ENCODE measurements at places on chromosomes 5 and 9.

GRCh38 chr9:96487949-96488348 is 38.0 kb downstream of the HABP4 start:
- DNase-seq = no peak

DNA sequence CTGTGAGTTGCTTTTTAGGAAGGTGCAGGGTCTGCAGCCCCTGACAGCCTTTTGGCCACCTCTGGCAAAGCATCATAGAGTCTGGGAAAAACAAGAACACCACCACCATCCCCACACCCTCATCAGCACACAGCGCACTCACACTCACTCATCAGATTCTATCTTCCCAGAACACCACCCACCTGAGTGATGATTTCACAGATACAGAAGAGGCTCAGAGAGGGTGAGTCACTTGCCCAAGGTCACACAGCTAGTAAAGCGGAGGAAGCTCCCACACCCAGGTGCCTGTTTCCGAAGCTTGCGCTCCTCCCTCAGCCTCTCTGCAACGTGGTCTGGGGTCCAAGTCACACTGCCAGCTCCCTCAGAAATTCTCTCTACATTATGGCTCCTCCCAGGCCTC is 41.8 kb upstream of the HRH2 start:
- no peak for DNase-seq

DNA sequence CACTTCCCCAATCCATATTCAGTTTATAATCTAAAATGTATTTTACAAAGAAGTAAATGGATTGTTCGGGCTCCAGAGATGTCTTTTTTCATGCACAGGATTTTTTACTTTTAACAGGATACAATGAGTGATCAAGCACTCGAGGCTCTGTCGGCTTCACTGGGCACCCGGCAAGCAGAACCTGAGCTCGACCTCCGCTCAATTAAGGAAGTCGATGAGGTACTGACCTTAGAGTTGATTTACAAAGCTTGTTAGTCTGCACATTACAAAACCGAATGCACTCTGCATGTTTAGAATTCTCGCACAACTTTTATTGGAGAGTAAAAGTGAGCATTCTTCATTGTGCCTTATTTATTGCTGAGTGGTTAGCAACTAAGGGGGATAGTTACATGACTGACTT is 65.2 kb downstream of the ERAP1 start:
- no peak for DNase-seq

DNA sequence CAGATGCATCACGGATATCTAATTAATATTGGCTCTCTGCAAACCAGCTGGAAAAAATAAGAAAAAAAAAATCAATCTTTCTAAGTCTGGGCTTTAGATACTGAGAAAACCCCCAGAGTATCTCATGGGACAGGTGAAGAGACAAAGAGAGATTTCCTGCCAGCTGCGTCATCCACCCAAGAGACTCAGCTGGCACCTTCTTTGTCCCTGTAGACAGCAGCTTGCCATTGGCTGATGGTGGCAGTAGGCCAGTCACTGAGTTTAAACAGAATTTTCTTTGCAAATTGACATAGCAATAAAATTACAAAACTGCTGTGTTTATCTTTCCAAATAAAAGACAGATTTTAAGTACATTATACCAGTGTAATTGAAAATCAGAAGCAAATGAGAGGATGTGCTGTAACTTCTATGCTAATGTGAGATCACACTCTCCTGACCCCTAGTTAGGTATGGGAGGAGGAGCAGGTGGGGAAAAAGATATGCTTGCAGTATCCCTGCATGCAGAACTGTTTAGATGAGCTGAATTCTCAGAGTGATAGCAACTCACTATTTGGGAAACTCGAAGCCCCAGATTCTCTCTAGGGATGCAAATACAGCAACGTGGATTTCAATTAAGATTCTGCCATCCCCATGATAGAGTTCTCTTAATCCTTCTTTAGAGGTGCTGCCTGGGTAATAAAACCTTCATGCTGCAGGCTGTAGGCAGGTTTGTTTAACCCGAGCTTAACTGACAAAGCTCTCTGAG is 72.2 kb downstream of the NMUR2 start:
- DNase-seq = no peak

GRCh38 chr5:175658299-175659145 is 651 bp downstream of the HRH2 start:
- no peak for DNase-seq

GRCh38 chr5:40796487-40796889 is 1.7 kb downstream of the PRKAA1 start:
- no peak for DNase-seq

DNA sequence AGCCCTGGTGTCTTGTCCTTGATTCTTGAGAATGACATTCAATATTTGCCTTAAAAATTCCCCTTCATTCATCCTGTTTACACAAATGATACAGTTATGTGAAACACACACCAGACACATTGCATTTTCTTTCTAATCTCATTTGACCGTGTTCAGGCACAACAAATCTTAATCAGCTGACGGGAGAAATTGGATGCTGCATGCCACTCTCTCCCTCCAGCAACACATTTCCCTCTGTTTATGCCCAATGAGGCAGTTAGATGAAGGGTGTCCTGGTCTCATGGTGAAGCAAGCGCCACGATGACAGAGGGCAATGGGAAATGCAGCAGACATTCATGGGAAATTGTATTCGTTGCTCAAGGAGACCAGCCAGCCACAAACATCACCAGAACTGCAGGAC is 3.2 kb upstream of the FGF1 start:
- no peak for DNase-seq

DNA sequence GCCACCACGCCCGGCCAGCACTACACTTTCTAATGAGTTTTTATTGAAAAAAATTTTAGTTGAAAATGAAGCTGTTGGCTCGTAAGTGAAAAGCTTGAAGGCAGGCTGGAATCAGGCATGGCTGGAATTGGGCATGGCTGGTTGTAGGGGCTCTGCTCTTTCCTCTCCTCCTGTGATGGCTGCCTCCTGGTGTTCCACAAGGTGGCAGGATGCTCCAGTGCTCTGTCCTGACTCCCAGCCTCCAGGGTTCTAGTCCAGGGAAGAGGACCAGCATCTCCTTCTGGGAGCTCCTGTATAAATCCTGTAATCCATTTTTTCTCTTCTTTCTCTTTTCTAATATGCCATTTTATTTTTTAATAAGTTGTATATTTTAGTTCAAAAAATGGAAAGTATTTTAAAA is 57.2 kb upstream of the DHFR start:
- DNase-seq = no peak

DNA sequence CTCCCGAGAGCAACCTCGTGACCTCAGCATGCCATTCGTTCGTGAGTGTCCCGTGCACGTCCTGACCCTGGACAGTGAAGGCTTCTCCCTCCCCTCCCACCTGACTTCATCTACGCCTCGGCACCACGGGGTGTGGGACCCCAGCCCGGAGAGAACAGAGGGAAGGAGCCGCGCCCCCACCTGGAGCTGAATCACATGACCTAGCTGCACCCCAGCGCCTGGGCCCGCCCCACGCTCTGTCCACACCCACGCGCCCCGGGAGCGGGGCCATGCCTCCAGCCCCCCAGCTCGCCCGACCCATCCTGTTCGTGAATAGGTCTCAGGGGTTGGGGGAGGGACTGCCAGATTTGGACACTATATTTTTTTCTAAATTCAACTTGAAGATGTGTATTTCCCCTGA is 38.3 kb upstream of the FCN2 start:
- DNase-seq = no peak

DNA sequence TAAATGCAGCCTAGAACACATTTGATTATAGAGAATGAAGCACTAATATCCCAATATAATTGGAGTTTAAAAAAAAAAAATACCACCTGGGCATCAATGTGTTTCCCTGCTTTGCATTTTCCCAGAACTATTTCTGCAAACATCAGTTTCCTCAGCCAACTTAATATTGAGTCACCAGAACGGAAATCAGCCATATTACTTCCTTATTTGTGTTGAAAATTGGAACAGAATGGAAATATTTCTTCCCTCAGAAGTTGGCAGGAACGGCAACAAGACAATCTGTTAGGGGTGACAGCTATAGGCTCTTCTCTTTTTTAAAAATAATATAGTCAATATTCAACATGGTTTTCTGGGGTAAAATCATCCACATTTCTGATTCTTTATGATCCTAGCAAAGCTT is 4.0 kb downstream of the MFAP3 start:
- no peak for DNase-seq

- DNase-seq = no peak
These were observed at the start of gene ARSI for GRCh38 chr5:150302301-150303069. ARSI (minus strand) TSS chr5:150302905; CDS start chr5:150302373, 532 bp downstream.

DNA sequence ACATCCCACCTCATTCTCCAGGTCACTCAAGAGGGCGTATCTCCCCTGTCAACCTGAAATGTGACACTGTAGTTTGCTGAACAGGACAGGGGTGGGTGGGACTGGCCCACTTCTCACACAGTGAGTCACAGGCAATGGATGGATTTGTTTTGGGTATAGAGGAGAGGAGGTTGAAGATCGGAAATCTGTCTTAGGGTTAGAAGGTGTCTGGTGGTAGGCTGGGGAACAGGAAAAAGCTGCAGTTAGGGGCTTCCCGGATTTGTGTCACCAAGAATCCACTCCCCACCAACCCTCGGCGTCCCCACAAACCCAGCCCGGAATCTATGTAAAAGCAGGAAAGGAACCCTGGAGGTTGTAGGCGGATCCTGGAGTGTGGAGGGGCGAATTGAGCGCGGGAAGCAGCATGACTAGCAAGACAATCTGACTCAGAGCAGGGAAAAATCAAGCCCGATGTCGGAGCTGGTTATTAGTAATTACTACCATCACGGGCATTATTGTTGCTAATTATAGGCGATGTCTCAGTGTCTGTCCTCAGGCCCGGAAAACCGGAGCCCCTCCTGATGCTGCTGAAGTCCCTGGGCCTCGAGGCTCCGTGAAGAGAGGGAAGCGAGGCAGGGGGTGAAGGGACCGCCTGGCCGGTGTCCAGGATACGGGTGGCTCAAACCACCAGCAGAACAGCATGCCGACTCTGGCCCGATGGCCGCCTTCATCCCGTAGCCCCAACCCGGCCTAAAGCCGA is 1.7 kb upstream of the IRX1 start:
- DNase-seq = no peak

DNA sequence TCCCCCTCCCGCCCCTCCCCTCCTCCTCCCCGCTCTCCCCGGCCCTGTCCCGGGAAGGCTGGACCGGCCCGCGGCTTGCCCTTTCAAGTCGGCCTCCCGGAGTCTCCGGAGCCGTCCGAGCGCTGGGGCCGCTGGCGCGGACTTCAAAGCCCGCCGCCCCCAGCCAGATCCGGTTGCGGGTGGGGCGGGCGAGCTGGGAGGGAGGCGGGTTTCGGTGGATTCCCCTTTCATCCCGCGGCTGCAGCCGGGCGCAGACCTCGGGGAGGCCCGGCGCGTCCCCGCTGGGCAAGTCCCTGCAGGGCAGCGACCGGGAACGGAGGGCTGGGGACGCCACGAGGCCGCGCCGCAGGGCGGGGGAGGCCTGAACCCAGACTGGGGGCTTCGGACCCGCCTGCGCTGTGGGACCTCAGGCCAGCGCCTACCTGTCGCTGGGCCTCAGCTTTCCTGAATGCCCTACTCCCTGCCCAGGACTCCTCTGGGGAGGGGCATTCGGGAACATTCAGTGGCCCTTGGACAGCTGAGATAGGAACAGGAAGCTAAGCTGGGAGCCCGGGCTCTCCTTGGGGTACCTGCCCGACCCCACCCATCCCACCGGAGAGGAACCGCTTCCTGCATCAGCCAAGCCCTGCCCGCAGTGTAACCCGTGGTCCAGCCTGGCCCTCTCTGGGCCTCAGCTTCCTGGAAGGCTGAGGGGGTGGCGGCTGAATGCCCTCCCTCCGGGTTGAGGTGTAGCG is 23.4 kb downstream of the C9orf50 start:
- no peak for DNase-seq

DNA sequence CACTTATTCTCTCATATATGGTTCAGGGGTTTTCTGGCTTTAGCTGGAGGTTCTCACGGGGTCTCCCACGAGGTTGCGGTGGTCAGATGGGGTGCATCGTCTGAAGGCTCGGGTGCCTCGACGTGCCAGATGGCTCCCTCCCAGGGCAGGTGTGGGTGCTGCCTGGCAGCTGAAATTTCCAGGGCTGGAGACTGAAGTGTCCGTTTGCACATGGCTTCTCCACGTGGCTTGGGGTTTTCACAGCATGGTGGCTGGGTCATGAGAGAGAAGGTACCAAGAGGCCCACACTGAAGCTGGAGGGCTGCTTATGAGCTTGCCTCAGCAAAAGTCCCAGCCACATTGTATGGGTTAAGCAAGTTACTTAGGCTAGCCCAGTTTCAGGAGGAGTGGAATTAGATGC is 218.6 kb downstream of the AGTPBP1 start:
- no peak for DNase-seq
